ENCODE measurements at places on chromosomes 2 and 18.

DNA sequence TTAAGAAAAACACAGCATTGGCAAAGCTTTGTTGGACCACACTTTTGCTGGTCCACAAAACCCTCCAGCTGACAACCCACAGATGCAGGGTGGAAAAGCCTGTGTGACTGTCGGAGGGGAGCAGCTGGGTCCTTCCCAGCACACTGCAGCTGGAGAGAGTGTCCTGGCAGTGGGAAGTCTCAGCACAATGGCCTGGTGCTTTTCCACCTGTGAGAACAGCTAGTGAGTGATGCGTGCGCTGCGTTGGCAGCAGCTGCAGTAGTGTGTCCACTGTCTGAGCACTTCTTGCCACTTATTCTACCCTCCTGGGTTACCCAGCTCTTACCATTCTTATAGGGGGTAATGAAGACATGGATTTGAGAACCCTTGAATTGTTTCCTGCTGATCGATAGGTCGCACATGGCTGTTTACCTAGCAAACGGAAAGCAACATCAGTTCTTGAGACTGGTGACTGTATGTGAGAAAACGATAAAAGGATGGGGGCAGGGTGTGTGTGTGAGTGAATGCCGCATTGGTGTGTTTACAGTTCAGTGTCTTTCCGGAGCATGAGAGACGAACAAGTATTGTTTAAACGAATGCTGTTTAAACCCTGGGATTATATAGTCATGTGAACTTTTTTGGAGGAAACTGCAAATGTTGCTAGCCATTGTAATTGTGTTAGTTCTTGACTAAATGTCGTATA is 69.7 kb downstream of the LYPD6 start:
- DNase-seq: no peak

DNA sequence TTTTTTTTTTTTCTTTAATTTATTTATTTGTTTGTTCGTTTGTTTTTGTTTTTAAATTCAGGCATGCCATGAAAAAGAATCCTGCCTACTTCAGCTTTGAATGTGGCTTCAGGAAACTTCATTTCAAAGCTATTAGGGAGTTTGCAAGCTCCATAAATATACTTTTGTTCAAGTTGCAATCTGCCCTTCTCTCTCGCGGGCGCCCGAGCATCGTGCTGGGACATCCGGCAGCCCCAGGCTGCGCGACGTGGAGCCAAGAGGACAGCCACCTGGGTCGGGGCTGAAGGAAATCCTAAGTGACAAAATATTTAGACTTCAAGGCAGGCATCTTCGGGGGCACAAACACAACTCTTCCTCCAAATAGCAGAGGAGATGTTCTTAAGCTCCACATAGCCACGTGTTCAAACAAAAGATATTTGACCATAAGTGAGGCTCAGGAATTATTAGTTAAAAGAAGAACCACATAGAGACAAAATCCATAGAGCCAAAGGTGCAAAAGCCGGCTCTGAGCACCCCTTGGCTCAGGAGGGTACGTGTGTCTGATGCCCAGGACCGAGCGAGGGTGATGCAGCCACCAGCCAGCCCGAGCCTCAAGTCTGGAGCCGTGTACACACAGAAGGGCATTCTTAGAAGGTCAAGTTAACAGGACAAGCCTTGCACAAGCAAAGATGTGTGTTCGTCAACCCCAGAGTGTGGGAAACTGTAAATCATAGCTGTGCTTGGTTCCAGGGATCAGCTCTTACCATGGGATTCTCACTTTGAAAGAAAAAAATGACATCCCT is 256.5 kb upstream of the SALL3 start:
- DNase-seq: no peak

GRCh38 chr2:140994856-140995255 is 1136.0 kb downstream of the LRP1B start:
- no peak for DNase-seq

DNA sequence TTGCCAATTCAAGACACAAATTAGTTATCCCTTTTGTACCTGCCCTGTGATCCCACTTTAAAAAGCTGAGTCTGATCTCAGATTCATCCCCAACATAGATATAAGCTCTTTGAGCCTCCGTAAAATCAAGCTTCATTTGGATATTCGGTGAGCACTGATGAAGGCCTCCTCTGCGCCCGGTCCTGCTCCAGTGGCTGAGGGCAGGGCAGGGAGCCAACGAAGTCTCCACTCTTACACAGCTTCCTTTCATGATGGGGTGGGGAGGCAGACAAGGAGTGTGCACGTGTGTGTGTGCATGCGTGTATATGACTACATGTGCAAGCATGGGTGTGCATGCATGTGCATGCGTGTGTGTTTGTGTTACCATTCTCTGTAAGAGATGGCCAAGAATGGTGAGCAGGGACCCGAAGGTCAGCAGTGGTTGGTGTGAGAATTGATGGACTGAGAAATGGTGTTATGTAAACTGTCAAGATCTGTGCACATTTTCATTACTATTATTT is 43.6 kb downstream of the IL1RL2 start:
- DNase-seq: no peak

- no peak for DNase-seq
Observed at GRCh38 chr18:45976566-45976965, 9.4 kb upstream of the EPG5 start.

DNA sequence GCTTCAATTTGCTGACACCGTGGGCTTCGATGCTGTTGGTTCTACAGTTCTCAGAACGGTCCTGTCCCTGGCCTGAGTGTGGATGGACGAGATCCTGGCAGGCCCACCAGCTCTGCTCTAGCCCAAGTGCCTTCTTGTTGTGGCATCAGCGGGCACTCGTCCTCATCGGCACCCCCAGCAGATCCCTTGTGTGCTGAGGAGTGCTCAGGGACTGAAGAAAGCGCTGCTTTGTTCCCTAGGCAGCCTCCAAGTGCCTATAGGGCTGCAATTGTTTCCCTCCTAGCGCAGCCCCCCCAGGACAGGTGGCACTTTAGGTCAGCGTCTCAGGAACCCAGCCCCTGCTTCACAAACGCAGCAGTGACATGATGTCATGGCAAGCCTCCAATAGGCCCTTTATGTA is 217.7 kb downstream of the AGAP1 start:
- no peak for DNase-seq

GRCh38 chr2:131588152-131588873 is 60.6 kb downstream of the CCDC74A start:
- DNase-seq: no peak

DNA sequence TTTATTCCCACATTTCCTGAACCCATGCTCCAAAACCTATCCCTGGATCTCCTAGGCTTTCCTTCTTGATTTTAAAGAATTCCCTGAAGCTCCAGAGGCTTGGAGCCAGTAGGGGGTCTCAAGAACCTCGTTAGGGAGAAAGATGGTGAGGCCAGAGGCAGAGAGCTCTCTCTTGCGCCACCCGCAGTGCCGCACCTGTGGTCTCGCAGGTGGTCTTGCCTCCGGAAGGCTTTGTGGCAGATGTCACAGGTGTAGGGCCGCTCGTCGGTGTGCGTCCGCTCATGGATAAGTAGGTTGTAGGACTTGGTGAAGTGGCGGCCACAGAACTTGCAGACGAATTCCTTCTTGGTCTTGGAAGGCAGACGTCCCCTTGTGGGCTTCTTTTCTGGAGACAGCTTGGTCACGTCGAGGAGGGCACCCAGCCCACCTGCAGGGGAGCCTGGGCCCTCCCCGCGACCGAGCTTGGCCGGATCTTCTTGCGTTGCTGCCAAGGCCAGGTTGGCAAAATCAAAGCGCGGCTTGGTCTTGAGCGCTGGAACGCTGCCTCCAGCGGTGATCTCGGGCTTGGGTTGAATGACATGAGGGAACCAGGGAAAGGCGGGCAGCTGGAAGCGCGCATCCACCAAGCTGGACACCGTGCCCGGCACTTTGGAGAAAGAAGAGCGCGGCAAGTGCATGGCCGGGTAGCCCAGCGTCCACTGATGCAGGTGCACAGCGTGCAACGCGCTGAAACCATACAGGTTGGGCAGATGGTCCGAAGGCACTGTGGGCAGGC is 5.3 kb downstream of the OSR1 start:
- no peak for DNase-seq

All from stimulated activated CD4-positive, alpha-beta T cell treated with anti-CD3 and anti-CD28 coated beads, Interleukin-4, amount 100 ng/mL, for 48 hours (primary cell).